IMR-90 (cell line): ENCODE measurements at places on chromosomes 6 and 20. TPM values are rescaled to one million over a fixed set of nuclear protein-coding genes. Genes with fewer than 3 reads are reported as not detected.
A peak's percentile ranks its signal among the peaks of the same experiment; 100 is the strongest.

- DNase-seq = no peak
These were observed 136.9 kb downstream of the SASH1 start for GRCh38 chr6:148479497-148479896.

DNA sequence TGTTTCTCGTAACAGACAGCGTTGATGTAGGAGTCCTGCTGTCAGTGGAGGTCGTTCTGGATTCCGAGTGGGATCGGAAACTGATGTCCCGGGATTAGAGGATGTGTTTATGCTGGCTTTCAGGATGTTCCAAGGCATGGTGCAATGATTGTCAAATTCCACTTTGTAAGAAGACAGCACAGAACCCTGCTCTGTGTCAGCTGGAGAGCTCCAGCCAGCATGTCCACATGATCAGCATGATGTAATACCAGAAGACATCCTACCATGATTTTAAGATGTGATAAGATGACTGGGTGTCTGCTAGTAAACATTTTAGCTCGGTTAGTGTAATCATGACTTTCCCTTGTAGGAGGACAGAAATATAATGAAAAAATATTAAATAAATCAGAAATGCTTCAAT lies 20.3 kb downstream of the ENPP1 start:
- DNase-seq = peak; percentile 64

- DNase-seq = peak; percentile 38
These were observed 36.1 kb downstream of the BLOC1S5 start for GRCh38 chr6:8027965-8028651.

Gene ZBP1
- not detected in 2 replicates for total RNA-seq

DNA sequence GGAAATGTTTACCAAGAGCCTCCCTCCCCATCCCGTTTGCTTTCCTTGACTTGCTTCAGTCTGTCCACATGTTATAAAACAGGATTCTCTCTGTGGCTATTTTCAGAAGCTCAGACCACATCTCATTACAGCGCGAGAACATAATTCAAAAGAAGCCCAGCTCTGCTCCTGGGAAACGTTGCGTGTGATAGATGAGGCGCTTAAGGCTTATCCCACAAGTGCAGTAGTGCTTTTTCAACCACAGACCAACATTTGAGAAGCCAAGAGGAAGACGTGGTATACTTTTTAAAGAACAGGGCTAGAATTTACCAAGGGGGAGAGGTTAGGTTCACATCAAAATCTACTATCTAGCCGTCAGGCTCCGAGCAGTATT lies 239.5 kb downstream of the SLC24A3 start:
- DNase-seq = no peak

GRCh38 chr20:145877-146276 lies 3.5 kb downstream of the DEFB126 start:
- DNase-seq = no peak

- no peak for DNase-seq
These were observed 137.1 kb downstream of the SMOC2 start for GRCh38 chr6:168578036-168578435.

Gene ACTL10
- total RNA-seq = 0.18 and 0.28 TPM in 2 replicates

Gene DYNLT1
- 187 and 235 TPM in 2 replicates for total RNA-seq

Gene GJA1
- 314 and 323 TPM in 2 replicates for total RNA-seq

DNA sequence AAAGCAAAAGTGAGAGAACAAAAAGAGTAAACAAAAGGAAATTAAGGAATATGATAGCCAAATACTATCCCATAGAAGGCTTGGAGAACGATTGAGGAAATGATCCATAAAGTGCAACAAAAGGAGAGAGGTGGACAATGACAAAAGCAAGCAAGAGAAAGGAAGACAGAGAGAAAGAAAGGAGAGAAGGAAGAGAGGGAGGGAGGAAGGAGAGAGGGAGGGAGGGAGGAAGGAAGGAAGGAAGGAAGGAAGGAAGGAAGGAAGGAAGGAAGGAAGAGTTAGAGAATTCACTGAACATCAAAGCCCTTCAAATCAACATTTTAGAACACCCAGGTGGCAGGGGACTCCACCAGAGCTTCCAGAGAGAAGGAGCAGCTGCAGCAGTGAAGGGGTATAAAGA lies 185.0 kb downstream of the SYNDIG1 start:
- no peak for DNase-seq
